ENCODE measurements at places on chromosomes 16 and 17.

DNA sequence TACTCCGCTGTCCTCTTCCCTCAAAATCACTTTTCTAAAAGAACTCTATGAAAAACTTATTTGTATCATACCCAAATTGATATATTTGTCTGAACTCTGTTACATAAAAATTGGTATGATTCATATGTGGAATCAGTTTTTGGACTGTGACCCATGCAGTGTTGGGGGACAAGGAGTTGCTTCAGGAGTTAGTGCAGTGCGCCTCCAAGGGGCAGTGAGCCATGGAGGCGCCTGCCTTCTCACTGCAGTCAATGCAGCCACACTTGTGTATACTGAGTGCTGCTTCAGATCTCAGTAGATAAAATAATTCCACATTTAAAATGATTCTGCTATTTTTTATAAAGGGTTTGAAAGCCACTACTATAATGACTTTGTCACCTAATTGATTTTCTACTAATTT lies 32.5 kb downstream of the DGKE start:
- DNase-seq: no peak

DNA sequence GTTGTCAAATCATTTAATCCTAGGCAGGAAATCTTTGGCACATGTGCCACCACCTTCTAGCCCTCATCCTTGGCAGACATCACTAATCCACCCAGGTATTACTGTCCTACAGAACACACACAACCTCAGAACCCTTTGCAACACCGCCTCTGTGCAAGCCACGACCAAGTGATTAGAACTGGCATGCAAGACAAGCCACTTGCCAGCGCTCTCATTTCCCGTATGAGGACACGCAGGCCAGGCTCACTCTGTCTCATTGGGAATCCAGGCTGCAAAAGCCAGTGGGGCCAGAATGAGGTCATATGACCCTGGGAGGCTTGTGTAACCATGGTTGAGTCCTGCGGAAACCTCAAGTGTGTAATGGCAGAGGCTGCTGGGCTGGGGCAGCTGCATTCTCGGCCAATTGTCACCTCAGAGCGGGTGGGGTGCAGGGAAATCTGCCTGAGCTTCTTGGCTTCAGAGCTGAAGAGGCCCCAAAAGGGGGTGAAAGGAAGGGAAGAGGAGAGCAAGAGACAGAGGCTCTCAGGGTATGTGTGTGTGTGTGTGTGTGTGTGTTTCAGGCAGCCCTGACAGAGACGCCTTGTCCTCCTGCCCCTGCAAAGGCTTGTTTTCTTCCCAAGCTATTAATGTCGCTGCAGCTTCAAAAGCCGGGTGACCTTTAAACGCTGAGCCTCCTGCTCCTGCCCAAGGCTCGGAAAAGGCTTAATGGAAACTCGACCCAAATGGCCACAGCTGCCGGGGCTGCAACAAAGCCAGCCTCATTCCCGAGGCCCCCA lies 43.2 kb upstream of the MRPS23 start:
- no peak for DNase-seq

DNA sequence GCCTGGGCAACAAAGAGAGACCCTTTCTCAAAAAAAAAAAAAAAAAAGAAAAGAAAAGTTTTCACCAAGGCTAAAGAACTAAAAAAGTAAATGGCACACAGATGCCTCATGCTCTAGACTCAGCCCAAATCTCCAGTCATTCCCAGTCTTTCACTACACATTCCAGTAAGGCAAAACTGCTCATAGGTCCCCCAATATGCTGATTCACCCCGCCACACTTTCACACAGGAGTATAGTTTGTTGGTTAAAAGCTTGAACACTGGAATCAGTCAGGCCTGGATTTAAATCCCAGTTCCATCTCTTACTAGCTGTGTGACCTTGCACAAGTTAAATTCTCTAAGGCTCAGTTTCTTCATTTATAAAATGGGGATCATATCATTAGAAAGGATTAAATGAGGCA lies 1.9 kb downstream of the PIGS start:
- DNase-seq: no peak

- DNase-seq: no peak
These were observed 266.9 kb upstream of the DYNLRB2 start for GRCh38 chr16:80273635-80274538.

GRCh38 chr17:8417806-8418205 lies 17.9 kb upstream of the NDEL1 start:
- DNase-seq: no peak

GRCh38 chr17:79926142-79926604 lies 86.9 kb upstream of the CBX4 start:
- no peak for DNase-seq

Measured in stimulated activated CD4-positive, alpha-beta T cell treated with anti-CD3 and anti-CD28 coated beads, Interleukin-4, amount 100 ng/mL, for 1 hour (primary cell).